NCI-H1930 (cell line): ENCODE measurements at places on chromosomes 2 and 18.

DNA sequence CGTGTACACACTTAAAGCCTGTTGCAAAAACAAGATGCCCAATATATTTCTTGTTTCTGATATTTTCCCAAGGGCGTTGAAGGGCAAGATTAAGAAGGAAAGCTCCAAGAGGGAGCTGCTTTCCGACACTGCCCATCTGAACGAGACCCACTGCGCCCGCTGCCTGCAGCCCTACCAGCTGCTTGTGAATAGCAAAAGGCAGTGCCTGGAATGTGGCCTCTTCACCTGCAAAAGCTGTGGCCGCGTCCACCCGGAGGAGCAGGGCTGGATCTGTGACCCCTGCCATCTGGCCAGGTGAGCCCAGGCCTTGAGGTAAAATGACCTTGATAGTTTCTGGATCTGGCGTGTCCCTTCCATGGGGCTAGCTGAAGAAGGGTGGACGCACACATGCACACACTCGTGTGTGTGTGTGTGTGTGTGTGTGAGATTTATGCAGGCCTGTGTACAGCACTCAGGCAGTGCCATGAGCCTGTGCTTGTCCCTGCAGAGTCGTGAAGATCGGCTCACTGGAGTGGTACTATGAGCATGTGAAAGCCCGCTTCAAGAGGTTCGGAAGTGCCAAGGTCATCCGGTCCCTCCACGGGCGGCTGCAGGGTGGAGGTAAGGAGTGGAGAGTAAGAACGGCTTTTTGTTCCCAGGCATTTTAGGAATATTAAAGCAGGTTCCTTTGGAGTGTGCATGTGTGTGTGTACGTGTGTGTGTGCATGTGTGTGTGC lies 23.6 kb downstream of the MLPH start:
- DNase-seq, result no peak

DNA sequence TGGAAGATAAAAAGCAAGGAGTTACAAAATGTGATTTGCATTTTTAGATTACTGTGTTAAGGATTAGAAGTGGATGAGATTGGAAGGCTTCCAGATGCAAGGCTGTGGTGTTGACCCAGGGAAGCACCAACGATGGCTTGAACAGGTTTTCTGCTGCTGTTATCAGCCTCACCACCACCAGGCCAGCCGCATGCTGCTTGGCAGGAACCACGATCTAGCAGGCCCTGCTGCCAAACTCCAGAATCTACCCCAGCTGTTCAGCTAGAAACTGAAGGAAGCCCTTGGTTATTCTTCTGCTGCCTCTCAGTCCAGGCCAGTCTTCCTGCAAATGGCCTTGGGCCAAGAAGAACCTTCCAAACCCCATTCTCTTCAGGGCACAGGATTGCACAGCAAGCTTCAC lies 133.9 kb downstream of the MTCL1 start:
- no peak for DNase-seq

DNA sequence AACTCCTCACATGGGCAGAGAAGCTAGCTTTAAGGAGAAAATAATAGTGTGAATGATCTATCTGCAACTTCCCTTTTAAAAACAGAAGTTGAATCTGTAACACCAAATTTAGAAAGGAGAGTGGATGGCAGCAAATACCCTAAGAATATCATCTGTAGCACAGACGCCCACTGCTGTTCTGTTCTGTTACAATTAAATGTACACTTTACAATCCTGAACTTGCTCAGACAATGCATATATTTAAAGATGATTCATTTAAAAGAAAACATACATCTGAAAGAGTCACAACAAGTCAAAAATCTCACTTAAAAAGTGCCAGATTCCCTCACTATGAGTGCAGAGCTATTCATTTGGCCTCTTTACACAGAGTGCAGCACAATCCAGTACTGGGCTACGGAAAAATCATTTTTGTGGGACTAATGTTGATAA lies 8.0 kb upstream of the SERTAD2 start:
- no peak for DNase-seq

DNA sequence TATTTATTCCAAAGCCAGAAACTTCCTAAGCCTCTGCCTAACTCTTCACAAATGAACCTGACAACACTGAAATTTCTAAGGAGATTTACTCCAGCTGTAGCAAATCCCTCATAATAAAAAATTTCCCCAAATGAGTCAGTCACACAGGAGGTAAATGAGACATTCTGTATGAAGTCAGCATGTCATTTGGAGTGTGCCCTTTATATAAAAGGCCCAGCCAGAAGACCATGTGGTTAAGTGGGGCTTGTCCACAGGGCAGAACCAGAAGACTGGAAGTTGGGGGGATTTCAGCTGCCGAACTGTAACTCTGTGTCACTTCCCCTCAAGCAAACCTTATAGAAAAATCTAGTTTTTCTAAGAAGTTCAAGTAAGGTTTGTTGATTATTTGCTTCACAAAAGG lies 30.2 kb downstream of the NRP2 start:
- DNase-seq, result no peak

DNA sequence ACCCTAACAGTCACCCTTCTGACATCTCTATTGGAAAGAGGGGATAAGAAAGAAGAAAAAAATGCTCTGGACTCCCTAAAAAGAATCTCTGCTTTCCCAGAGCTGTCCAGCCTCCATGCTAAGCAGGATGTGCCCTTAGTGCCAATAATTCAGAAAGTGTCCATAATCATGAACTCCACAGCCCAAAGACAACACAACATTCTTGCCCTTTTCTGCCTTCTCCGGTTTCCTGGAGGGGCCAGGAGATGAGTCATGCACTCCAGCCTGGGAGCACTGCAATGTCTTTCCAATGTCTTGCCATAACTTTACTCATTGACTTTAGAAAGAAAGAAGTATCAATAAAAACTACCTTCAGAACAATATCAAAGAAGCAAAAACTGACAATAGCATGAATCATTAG lies 44.0 kb downstream of the KLF7 start:
- DNase-seq, result no peak
